ENCODE measurements at places on chromosomes 5 and 9. TPM values are rescaled to one million over a fixed set of nuclear protein-coding genes. Genes with fewer than 3 reads are reported as not detected.
A peak's percentile ranks its signal among the peaks of the same experiment; 100 is the strongest.

The CDX1 gene
- total RNA-seq: 0.29 TPM

DNA sequence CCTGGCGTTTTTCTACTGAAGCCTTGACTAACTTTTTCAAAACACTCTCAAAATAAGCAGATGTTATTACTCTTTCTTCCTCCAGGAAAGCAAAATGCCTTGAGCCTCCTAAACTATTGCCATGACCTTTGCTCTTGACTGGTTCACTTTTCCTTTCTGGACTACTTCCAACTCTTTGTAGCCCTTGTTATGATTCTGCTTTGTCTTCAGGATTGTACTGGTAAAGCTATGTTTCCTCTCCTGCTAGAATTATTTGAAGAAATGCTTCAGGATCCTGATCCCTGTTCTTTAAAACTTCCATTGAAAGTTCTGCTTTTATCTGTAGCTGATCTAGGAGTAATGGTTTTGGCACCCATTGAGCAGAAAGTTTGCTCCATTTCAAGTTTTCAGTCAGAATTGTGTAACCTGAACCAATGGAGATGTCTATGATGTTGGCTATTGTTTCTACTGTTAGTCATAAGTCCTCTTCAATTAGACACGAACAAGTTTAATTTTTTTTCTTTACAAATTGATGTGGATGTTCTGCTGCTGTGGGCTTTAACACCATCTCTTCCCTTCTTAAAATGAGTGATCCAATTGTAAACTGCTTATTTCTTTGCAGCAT, 1356.4 kb downstream of the EFNA5 start:
- H3K27ac ChIP-seq: no peak overlapping the region
- no peaks in the 10 kb centered on the region for H3K36me3 ChIP-seq
- H3K27me3 ChIP-seq: no peaks in the 10 kb centered on the region

The KIAA0825 gene
- total RNA-seq: 3.1 TPM

GRCh38 chr9:4020038-4020754, 279.7 kb downstream of the GLIS3 start:
- H3K27me3 ChIP-seq: no peaks in the 10 kb centered on the region
- no peak overlapping the region for H3K27ac ChIP-seq
- no peak for DNase-seq
- no peaks in the 10 kb centered on the region for H3K4me1 ChIP-seq
- no peak overlapping the region for H3K4me3 ChIP-seq

GRCh38 chr5:124740071-124740470, 6.4 kb downstream of the ZNF608 start:
- H3K4me1 ChIP-seq: no peaks in the 10 kb centered on the region
- no peaks in the 10 kb centered on the region for H3K36me3 ChIP-seq
- no peak overlapping the region for H3K4me3 ChIP-seq
- no peaks in the 10 kb centered on the region for H3K27me3 ChIP-seq
- DNase-seq: no peak
- H3K27ac ChIP-seq: no peak overlapping the region

DNA sequence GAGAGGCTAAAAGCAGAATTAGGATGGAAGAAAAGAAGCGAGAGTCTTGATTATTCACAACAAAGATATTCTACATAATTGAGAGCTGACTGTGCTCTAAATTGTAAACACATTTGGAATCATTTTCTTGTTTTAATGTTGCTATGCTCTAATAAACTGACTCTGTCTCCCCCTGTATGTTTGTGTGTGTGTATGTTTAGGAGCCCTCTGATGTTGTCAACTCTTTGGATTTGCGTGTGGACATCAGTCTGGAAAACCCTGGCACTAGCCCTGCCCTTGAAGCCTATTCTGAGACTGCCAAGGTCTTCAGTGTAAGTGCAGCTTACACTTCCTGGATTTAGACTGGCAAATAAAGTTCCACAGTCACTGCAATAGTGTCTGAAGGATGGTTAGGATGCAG, 37.8 kb downstream of the MOCS2 start:
- peak overlapping the region; percentile 32 for H3K27ac ChIP-seq
- H3K36me3 ChIP-seq: no peaks in the 10 kb centered on the region

DNA sequence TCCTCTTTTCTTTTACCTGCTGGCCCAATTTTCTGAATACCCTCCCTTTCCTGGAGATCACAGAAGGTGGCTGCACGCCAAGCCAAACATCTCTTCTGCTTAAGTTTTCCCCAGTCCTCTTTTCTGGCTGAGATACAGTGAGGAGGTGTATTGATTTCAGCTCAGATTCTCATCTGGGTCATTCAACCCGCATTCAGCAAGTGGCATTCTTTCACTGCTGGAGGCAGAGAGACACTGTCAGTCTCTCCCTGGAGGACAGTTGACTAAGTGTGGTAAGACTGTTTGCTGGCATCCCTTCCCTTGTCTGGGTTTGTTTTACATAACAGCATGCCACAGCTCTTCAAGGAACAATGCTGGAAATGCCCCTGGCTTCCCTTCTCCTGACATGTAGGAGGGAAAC, 60.5 kb downstream of the GABRG2 start:
- no peak overlapping the region for H3K4me3 ChIP-seq
- H3K27me3 ChIP-seq: no peaks in the 10 kb centered on the region
- H3K4me1 ChIP-seq: no peaks in the 10 kb centered on the region
- H3K27ac ChIP-seq: no peak overlapping the region
- no peaks in the 10 kb centered on the region for H3K36me3 ChIP-seq

- H3K27me3 ChIP-seq: no peaks in the 10 kb centered on the region
- H3K27ac ChIP-seq: peak within 1 kb of the TSS; percentile 79
- peak; percentile 96 for DNase-seq
- H3K4me3 ChIP-seq: peak within 1 kb of the TSS; percentile 51
- peaks cover 4% of the 10 kb centered on the region for H3K4me1 ChIP-seq
Measured at GRCh38 chr9:128818099-128818838, at the start of gene ENDOG. Gene ENDOG (plus strand): TSS chr9:128818500. CDS start chr9:128818685, 185 bp downstream.

The C1QTNF3 gene
- total RNA-seq: 35.9 TPM

DNA sequence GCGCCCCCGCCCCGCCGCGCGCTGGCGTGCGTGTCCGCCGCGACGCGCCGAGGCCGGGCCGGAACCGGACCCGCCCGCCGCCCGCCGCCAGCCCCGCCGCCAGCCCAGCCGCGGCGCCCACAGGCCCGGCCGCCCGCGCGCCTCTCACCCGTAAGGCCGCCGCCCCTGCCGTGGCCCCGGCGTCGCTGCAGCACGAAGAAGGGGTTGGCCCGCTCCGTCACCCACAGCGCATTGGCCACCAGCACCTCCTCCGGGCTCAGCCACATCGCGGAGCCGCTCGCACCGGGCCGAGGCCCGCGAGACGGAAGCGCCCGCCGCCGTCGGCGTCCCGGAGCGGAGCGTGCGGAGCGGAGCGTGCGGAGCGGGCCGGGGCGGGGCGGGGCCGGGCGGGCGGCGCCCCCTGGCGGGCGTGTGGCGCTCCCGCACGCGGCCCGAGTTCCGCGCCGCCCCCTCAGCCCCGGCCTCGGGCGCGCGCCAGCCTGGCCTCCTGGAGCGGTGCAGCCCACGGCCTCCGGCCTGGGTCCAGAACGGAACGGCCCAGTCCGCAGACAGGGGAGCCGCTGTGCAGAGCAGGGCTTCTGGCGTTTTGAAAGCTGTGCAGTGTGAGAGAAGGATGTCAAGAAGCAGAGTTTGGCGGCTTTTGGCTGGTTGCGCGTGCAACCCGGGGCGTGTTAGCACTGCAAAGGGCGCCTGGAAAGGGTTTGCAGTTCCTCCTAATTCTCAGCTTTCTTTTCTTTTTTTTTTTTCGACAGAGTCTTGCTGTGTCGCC, at the start of gene TBC1D9B:
Gene TBC1D9B (minus strand): TSS at position 342 of the 769 bp plus-strand sequence. CDS start 76 bp downstream, at position 266.
- no peaks in the 10 kb centered on the region for H3K27me3 ChIP-seq
- no peaks in the 10 kb centered on the region for H3K36me3 ChIP-seq
- peak within 1 kb of the TSS; percentile 77 for H3K27ac ChIP-seq
- peak; percentile 77 for DNase-seq
- peak within 1 kb of the TSS; percentile 61 for H3K4me3 ChIP-seq

The CCDC192 gene
- total RNA-seq: 1.3 TPM

DNA sequence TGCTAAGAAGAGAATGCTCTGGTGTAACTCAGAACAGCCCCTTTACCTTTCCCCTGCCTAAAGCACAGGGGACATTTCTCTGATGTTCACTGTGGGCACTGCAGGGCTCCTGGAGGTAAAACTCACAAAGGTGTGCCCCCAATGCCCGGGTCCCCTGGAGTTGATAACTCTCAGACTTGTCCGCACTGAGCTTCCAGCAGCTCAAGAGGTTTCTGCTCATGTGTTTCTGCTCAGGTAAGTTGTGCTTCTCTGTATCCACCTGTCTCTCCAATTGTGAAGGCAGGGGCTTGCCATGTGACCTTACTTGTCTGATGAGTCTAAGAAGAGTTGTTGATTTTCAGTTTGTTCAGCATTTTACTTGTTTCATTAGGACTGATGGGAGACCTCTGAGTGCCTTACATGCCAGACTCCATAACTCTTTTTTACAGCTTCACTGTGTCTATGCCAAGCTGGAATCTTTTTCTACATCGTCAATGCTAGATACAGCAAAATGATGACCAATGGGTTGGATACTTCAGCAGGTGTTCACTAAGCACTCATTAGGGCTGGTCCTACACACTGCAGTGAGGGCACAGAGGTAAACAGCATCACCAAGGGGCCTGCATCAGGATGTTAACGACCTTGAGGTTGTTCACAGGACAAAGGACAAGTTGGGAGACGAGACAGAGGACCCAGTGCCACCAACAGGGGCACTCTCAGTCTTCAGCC, 56.4 kb downstream of the MRPL36 start:
- no peak overlapping the region for H3K4me3 ChIP-seq
- no peaks in the 10 kb centered on the region for H3K36me3 ChIP-seq
- H3K4me1 ChIP-seq: no peaks in the 10 kb centered on the region
- H3K27me3 ChIP-seq: no peaks in the 10 kb centered on the region
- H3K27ac ChIP-seq: no peak overlapping the region

DNA sequence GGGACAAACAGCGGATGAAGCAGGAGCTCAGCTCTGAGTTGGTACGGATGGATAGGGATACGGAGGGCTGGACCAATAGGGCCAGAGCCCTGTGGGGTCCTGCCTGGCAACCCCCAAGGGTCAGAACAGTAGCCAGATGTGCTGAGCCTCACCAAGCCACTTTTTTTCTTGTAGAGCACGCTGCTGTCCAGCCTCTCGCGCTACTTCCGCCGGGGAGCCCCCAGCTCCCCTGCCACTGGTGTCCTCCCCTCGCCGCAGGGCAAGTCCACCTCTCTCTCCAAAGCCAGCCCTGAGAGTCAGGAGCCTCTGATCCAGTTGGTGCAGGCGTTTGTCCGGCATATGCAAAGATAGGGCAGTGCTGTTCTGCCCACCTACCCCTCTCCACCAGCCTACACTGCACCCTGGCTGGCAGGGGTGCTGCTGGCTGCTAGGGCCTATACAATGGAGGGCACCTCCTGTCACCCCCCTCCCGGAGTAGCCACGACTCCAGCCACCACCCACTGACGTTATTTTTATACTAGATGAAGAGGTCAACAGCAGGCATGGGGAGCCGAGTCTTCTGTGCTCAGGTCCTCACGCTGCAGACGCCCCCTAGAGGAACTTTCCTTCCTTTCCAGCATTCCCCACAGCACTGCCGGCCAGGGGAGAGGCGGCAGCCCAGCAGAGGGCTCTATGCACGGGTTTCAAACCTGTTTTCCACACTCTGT, 21.6 kb downstream of the SH3GLB2 start:
- peak; percentile 61 for DNase-seq
- H3K4me3 ChIP-seq: no peak overlapping the region
- no peaks in the 10 kb centered on the region for H3K4me1 ChIP-seq
- H3K36me3 ChIP-seq: no peaks in the 10 kb centered on the region

DNA sequence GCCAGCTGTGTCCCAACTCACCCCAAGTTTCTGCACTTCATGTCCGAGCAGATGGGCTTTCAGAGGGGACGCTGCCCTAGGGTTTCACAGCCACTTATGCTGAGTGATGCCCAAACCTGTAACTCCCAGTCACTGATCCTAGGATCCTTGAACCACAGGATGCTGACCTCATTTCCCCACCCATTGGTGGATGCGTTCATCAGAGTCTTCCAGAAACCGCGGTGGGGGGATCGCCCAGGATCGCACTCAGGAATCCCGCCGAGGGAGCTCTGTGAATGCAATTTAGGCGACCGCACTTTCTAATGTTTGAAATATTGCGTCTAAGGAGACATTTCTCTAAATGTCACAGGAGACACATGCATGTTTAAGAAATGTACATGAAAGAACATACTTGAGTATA, 212.3 kb upstream of the IRX4 start:
- no peaks in the 10 kb centered on the region for H3K4me1 ChIP-seq
- H3K27ac ChIP-seq: no peak overlapping the region

GRCh38 chr9:137459601-137460362, 648 bp upstream of the NSMF start:
- no peaks in the 10 kb centered on the region for H3K36me3 ChIP-seq
- peaks cover 23% of the 10 kb centered on the region for H3K4me1 ChIP-seq
- DNase-seq: no peak
- peak overlapping the region; percentile 62 for H3K27ac ChIP-seq
- no peaks in the 10 kb centered on the region for H3K27me3 ChIP-seq

DNA sequence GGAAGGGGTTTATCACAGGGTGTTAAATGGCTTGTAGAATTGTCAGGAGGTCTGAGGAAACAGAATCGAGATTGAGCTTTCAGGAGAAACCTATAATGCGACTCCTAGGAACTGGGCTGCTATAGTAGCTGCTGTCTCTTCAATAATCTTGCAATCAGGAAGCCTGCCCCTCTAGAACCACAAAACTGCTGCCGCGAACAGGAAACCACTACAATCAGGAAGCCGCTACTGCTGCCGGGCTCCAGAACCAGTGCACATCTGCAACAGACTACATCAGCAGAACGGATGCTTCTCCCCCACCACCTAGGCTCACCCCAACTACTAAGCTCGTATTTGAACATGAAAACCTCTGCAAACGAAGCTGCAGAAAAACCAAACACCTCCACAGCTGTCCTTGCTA, 31.6 kb downstream of the TNFSF8 start:
- no peaks in the 10 kb centered on the region for H3K36me3 ChIP-seq
- no peaks in the 10 kb centered on the region for H3K4me1 ChIP-seq
- no peaks in the 10 kb centered on the region for H3K27me3 ChIP-seq
- no peak overlapping the region for H3K27ac ChIP-seq
- no peak for DNase-seq

DNA sequence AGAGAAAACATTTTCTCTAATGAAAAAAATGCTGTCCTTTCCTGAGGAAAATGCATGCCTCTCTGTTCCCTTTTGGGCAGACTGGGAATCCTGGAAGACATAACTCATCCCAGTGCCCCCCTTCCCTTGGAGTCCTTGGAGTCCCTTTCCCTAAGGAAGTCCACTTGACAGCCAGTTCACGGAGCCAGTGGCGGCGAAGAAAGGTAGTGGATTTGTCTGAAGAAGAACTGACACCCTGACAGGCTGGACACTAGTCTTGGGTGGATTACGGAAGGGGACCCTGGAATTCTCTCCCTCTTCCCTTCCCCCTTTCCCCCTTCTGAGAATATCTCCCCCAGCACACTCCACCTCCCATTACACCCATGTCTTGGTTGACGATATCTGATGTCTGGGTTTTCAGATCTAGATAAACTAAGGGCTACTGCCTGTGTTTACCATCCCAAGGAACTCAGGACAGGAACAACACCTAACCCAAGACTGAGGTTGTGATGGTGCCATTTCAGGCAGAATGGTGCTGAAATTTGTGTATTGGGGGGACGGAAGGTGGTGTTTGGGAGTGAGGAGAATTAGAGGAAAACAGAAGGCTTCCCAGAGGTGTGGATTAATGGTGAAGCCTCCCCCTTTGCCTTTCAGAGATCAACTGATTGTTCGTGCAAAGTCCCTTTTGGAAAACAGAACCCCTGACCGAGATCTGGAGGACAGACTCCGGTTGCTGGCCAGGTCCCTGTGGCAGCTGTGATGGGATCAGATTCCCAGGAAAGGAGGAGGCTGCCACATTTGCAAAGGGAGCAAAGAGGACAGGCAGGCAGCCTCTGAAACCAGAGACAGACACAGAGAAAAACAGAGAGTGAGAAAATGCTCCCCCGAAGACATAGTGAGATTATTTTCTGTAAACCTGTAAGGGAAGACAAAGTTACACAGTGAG, 704 bp downstream of the SPARC start:
- H3K27me3 ChIP-seq: no peaks in the 10 kb centered on the region
- no peaks in the 10 kb centered on the region for H3K36me3 ChIP-seq
- H3K4me1 ChIP-seq: peaks cover 27% of the 10 kb centered on the region
- DNase-seq: no peak
- peak overlapping the region; percentile 88 for H3K27ac ChIP-seq
- H3K4me3 ChIP-seq: peak overlapping the region; percentile 95
